Activated CD8-positive, alpha-beta memory T cell treated with anti-CD3 and anti-CD28 coated beads for 1 hour (primary cell): ENCODE measurements at places on chromosomes 6 and 20.

GRCh38 chr20:50515471-50516106 is 5.4 kb downstream of the PTPN1 start:
- DNase-seq, result no peak

- DNase-seq, result no peak
Measured at GRCh38 chr6:137964876-137965275, 97.8 kb downstream of the TNFAIP3 start.

DNA sequence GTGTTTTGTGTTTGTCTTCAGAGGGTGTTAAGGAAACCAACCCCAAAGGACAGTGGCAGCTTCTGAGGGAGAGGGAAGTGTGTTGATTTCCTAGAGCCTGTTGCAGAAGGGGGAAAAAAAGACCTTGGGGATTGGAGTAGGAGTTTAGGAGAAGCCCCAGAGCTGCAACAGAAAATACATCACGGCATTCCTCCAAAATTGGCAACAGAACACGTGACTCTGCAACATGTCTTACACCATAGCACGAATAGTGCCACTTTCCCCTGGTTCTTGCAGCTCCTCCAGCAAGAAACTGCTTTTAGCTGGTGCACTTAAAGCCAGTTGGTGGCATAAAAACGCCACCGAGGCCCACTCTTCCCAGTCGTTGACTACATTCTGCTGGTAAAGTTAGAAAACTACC is 473.0 kb downstream of the CD83 start:
- DNase-seq, result no peak

DNA sequence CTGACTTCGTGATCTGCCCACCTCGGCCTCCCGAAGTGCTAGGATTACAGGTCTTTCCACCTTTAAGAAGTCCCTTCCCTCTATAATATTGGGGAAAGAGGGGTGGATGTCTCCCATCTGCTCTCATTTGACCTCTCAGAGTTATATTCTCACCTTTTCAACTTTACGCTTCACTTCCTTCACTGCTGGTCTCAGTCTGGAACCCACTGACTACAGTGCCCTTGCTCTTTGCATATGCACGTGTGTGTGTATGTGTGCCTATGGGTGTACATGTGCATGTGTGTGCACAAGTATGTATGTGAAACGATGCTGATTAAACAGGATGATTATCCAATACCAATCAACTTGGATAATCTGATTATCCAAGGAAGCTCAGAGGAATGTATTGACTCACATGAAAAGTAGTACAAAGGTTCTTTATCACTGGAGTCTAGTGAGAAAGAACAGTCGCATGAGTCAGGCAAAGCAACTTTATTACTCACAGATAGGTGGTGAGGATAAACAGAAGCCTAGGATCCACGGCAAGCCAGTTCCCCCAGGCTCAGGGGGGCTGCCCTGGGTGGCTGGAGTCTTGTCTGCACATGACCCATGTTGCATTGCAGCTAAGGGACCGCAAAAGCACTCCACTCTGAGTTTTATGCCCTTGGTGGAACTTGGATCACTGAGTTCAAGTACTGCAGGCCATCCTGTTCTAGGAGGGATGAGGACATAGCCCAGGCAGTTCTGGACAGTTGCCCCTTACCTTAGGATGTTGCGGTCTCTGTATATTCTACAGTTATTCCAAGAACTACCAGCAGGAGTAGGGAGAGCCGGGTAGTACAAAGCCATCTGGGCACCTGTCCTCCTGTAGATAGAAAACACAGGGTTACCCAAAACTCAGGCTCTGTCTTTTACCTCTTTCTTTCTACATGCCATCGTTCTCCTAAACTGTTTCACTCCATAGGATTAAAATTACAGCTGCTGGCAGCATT is 50.9 kb downstream of the SNRNP48 start:
- no peak for DNase-seq

- DNase-seq, result no peak
Measured at GRCh38 chr6:27478141-27478705, 5.3 kb upstream of the ZNF184 start.
